ENCODE measurements at places on chromosomes 12 and 14.

DNA sequence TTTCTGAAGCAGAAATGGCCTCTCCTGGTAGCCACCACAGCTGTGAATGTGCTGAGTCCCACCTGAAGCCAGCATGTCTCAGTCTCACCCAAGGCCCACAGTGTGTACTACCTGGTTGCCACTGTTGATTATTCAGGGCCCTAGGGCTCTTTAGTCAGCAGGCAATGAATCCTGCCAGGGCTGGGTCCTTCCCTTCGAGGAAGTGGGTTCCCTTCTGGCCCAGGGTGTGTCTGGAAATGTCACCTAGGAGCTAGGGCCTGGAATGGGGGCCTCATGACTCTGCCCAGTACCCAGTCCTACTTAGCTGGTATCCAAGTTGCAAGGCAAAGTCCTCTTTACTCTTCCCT is 207.4 kb downstream of the SYNE2 start:
- no peak for DNase-seq

GRCh38 chr14:68716698-68717097 is 76.2 kb downstream of the ZFP36L1 start:
- no peak for DNase-seq

- DNase-seq: no peak
These were observed 1247.3 kb upstream of the FLRT2 start for GRCh38 chr14:84282618-84283017.

DNA sequence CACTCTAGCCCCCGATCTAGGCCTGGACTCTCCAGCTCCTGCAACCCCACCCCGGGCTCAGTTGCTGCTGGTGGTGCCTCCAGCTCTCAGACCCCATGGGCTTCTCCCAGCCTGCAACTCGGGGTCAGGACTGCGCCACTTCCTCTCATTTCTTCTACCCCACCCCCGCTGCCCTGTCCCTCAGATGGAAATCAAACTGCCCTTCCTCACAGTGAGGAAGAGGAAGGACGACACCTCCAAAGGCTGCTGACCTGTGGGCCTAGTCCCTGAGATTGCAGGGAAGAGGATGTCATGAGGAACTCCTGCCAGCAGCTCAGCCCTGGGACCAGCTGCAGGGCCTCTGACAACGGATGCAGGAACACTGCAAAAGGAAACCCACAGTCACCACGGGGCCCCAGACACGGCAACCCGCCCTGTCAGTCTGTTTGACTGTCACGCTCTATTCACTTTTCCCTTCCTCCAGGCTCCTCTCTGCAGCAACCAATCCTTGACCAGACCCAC is 29.3 kb upstream of the PNMA1 start:
- no peak for DNase-seq

DNA sequence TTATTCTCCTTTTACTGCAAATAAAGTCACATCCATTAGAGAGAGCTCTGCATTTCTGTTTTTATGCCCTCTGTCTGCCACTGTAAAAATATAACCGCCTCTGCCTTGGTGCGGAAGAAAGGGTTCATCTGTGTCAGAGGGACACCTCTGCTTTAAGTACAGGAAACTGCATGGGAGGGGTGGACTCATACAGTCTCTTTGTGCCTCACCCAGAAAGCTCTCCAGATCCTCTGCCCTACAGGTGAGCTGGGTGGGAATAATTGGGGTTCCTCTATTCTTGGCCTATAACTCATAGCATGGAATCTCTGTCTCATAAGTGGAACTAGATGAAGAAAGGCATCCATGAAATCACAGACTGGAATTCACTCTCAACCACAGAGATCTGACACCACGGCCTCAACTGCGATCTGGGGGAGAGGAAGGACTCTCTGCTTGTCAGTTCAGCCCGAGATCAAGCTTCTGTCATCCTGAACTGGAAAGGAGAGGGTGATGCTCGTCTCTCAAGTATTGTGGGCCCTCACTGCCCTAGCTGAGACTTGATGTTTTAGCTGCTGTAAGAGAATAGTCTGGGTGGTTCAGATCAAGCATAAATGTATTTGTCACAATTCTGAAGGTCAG is 702.3 kb downstream of the TMEM121 start:
- DNase-seq: no peak

DNA sequence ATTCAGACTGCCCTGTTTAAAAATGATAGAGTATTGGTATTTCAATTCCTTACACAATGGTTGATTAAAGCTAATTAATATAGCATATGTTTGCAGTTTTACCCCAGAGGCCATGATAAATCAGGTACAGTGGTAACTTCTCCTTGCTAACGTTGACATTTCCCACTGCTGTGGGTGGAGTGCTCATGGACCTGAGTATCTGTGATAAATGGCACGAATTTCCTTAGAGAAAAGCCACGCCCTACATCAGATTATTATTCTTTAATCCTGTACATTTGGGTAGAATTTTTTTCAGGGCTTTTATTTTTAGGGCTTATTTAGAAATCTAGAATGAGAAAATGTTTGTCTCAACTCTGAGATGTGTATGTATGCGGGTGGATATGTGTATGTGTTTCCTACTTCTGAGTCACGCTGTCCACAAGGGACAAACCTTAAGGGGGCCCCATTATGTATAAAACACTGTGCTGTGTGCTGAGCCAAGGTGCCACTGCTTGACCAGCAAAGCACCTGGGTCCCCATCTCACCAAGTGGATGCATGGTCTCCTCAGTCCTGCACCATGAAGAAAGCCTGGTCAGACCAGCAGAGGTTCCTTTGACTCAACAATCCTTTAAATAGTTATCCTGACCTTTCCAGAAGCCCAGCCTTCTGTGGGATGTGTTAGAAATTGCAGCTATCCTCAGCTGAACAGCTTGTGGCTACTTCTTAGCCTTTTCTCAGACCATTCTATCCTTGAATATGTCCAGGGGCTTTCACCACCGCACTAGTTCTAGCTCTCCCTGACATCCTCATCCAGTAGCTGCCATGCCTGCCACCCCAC is 57.9 kb upstream of the STK38L start:
- DNase-seq: no peak

DNA sequence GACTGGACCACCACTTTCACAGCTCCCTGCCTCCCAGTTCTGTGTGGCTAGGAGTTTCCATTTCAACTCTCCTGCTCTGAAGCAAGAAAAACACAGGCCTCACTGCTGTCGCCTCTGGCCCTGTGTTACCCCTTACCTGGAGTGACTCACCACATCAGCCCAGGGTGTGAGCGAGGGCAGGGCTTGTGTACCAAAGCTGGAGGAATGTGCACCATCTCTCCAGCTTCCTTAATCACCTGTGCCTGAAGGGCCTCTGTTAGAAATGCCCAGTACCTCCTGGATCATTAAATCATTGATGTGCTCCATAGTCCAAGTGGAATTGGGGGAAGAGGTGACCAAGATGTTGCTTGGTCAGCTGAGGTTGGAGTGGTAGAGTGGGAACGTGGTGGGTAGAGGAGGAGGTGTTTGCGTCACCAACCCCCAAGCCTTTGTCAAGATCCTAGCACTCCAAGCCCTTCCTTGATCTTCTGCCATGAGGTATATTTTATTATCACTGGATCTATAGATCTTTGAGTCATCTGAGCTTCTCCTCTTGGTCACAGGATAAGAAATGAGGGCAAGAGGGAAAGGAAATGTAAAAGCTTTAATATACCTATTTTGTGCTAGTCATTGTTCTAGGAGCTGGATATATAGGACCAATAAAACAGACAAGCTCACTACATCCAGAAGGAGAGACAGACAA is 51.3 kb downstream of the SSPN start:
- DNase-seq: no peak

DNA sequence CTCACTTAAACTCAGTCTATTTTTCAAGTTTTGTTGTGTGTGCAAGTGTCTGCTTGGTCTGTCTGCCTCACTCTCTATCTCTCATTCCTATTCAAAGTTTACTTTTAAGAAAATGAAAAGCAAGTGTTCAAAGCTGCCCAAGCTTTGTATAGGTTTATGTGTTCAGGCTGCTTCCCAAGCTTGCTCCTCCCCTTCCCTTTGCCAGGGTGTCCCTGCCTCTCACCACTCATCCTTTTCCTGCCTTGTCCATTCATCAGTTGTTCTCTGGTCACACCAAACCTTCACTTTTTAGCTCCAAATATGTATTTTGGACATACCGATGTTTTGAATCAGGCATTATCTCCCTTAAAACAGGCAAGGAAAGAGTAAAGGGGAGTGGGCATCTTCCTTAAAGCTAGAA is 41.3 kb downstream of the STK38L start:
- DNase-seq: no peak

DNA sequence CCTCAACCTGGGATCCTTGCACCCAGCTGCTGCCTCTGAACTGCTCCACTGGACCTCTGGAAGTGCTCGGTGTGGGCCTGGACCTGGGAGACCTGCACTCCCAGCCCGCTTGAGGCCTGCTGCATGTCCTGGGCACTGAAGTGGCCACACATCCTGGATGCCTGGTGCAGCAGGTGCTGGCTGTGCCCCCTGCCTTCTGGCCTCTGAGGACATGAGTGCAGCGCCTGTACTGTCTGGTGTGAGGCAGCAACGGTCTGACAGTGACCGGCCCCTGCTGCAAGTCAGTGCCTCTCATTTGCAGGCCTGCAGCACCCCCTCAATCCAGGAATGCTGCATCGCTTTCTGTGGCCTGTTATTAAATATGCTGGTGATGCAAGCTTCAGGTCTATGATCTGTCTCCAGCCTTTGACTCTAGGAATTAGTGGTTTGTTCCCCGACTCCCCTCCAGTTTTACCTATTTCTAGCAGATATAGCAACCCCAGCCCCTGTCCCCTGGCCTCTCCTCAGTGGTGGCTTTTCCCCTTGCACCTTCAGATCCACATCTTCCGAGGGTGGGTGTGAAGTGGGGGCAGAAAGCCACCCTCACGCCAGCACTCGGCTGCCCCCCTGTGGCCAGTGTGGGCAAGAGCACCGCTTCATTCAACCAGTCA is 3.6 kb downstream of the SMIM41 start:
- peak; percentile 83 for DNase-seq

- no peak for DNase-seq
These were observed 311.9 kb upstream of the SFSWAP start for GRCh38 chr12:131399000-131399399.

GRCh38 chr14:90159146-90159545 is 97.2 kb upstream of the PSMC1 start:
- DNase-seq: no peak

- no peak for DNase-seq
These were observed 68.9 kb downstream of the SPPL3 start for GRCh38 chr12:120835304-120835612.

- peak; percentile 9 for DNase-seq
These were observed 13.2 kb downstream of the PLBD1 start for GRCh38 chr12:14554281-14555007.

- DNase-seq: no peak
These were observed 22.9 kb upstream of the RBM19 start for GRCh38 chr12:113988976-113989375.

- no peak for DNase-seq
These were observed 29.6 kb downstream of the ACADS start for GRCh38 chr12:120755269-120755668.

DNA sequence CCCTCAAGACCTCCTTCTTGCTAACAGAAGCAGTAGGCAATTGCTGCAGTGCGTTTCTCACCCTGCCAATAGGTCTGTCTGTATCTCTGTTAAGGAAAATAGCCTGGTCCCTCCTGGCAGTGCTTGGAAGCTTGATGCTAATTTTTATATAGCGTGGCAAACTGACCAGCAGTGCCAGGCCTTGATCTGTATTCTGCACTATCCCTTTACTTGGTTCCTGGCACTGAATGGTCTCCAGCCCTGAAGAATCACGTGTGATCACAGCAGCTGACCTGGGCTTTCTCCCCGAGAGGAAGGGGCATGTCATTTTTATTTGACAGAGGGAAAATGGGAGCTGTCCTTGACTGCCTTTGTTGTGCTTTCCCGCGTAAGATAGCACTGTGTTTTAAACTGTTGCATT is 48.7 kb upstream of the TRAF3 start:
- DNase-seq: no peak

- DNase-seq: no peak
These were observed 1.5 kb downstream of the NPAS3 start for GRCh38 chr14:32940066-32940651.

DNA sequence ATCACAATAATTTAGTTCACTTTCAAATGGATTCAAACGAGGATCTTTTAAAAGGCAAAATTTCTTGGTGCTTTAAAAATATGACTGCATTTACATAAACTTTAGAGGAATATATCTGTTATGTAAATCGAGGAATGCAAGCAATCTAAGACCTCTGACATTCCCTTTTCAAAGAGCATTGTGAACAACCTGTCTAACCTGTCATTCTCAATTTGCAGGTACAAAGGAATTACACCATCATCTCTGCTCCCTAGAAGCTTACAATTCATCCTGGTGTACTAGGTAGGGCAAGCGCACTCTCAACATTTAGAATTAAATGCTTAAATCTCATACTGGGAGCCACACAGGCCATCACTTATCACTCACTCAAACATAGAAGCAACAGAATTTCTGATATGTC is 35.6 kb downstream of the BMP4 start:
- no peak for DNase-seq

DNA sequence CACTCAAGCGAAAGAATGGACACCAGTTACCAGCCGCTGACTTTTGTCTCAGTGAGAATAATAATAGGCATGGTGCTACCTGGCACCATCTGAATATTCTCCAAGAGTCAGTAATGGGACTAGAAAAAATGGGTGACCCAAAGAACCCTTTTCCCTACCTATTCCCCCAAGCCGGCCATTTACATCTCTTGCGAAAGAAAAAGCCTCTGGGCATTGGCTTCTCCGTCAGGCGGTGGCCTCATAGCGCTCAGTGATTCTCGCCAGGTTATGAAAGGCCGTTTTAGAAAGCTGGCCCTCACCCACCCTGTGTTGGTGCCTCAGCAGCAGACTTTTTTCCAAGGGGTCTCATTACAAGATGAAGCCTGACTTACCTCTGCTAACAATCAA is 523 bp upstream of the SLC6A15 start:
- DNase-seq: no peak

DNA sequence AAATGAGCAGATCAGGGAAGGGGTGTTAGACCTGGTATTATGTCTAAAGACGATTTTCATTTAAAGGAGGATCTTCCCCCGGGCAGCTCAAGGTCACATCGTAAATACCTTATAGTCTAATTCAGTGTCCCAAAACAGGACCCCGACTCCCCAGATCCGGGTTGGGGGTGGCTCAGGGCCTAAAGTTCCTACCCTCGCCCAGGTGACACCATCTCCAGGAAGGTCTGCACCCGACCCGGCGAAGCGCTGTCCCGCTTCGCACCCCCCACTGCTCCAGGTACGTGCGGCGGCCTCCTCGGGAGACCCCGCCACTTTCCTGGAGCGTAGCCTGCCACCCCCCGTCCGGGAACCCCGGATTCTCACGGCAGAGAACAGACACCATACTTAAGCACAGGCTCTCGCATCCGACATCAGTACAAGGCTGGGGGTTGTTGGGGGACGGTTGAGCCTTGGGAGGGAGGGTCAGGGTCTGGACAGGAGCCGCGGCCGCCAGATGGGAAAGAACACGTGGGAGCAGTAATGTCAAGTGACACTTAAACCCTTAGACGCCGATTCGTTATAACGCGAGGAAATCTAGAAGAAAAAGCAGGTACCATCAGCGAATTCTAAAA is 556 bp downstream of the TIMM9 start:
- peak; percentile 76 for DNase-seq

DNA sequence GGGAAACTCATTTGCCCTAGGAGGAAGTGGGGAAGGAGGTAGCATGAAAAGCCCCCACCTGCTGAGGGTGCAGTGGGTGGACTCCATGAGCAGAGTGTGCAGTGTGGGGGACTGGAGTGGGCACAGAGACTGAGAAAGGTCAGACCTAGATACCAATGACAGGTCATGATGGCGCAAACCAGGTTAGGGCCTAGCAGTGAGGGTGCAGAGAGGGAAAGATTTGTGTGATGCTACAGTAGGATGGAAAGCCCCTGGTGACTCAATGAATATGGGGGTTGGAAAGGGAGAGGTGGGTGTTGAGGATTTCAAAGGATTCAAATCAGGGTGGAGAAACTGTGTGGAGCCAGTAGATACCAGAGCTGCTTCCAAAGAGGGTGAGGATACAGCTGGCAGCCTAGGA is 319.2 kb downstream of the DPF3 start:
- DNase-seq: no peak

- DNase-seq: peak; percentile 52
These were observed 503 bp downstream of the FBXO21 start for GRCh38 chr12:117189725-117190209.

All from HAP-1 (cell line).